ENCODE measurements at places on chromosomes 13 and 19. TPM values are rescaled to one million over a fixed set of nuclear protein-coding genes. Genes with fewer than 3 reads are reported as not detected.

- no peak for DNase-seq
These were observed 4.9 kb downstream of the LIPE start for GRCh38 chr19:42422092-42422900.

- DNase-seq = no peak
These were observed 170.0 kb downstream of the COL4A1 start for GRCh38 chr13:110136660-110137585.

DNA sequence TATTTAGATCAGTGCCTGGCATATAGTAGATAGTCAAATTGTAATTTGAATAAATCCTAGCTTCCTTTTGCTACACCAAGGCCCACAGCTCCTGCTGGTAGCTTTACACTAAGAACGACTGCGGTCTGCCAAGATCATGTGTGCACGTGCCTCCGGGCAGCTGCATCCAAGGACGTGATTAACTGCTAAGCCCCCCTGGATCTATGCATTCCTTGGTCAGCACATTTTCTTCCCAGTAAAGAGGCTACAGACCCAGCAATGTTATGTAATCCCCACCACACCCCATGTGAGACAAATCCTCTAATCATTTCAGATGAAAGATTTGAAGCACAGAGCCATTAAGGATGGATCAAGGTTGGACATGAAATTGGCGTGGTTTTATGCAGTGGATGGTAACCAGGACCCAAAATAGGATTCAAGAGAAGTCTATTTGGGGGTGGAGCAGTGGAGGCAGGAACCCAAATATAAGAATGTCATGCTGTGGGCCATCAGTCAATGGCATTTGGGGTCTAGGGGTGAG lies 65.2 kb upstream of the PEG3 start:
- DNase-seq = no peak

- no peak for DNase-seq
These were observed 47.4 kb downstream of the FLT3 start for GRCh38 chr13:28052945-28053344.

ZNF649 gene
- 7.2 TPM for polyA plus RNA-seq
